ENCODE measurements at places on chromosomes 11 and 22.

GRCh38 chr11:68150037-68150436 is 28.8 kb upstream of the CHKA start:
- no peak for DNase-seq

DNA sequence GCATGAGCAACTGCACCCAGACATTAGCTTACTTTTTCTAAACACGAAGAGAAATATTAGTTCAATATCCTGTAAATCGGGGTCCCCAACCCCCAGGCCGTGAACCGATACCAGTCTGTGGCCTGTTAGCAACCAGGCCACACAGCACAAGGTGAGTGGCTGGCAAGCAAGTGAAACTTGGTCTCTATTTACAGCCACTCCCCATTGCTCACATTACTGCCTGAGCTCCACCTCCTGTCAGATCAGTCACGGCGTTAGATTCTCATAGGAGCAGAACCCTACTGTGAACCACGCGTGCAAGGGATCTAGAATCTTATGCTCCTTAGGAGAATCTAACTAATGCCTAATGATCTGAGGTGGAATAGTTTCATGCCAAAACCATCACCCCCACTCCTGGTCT is 27.8 kb upstream of the DEPDC7 start:
- DNase-seq = no peak

DNA sequence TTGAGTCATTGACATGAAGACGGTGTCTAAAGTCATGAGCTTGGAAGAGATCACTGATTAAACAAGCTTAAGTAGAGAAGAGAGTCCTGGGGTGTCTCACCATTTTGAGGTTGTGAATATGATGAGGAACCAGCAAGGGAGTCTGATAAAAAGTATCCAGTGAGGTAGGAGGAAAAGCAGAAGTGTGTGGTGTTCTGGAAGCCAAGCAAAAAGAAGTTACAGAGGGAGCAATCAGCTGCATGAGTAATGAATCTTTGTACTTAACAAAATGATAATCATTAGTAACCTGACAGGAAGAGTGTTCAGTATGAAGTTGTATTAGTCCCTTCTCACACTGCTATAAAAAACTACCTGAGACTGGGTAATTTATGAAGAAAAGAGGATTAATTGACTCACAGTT is 131.3 kb downstream of the C11orf87 start:
- no peak for DNase-seq

DNA sequence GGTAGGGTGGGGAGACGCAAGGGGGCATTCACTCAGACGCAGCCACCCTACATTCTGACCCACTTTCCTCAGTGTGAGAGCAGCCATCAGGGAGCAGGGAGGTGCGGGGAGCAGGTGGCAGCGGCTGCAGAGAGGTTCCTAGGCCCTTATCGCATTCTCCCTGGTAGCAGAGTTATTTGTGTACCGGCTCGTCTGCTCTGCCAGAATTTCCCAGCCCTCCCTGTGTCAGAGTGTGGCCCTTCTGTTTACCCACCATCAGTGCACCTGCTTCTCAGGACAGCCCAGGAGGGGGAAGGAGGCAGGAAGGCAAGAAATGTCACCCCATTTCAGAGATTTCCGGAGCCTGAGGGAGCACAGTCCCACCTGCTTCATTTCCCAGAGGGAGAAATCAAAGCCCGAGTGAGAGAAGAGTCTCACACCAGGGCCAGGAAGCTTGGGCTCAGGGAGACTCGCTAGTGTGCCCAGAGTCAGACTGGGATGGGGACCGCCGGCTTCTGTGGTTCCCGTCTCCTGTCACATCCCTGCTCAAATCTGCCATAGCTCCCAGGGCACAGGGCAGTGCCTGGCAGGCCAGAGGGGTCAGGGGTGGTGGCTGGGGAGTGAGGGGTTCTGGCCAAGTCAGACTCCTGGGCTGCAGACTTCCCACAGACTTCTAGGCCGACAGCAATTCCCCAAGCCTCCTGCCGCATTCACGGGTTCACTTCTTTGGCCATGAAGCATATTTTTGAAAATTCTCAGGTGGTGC is 49.7 kb downstream of the ARRB1 start:
- no peak for DNase-seq

DNA sequence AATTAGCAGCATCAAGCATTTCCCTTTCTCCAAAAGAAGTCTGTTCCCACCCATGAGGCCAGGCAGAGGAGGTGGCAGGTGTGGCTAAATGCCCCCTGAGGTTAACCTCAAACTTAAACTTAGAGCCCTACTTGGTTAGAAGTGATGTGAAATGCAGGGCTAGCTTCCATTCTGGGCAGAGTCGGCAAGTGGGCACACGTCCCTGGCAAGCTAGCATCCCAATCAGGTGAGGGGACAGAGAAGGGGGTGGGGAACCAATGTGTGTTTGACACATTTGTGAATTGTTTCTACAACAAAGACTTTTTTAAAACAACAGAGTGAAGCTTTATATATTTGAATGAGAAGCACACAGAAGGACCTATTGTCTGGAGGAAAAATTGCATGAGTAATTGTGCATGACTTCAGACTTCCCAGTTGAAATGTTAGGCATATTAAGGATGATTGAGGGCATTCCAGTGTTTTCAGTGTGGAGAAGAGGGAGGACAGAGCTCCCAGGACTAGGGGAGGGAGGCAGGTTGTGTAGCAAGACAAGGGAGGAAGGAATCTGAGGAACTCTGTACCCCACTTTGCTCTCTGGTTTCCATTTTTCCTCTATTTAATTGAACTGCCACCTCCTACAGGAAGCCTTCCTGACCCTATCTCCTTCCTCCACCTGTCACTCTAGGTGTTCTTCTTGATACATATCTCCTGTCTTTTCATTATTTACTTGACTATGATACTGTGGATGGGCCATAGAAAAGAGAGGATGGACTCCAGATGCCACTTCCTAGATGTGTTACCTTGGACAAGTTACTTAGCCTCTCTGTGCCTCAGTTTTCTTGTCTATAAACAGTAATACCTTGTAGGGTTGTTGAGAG is 83.3 kb upstream of the PICALM start:
- DNase-seq = no peak

DNA sequence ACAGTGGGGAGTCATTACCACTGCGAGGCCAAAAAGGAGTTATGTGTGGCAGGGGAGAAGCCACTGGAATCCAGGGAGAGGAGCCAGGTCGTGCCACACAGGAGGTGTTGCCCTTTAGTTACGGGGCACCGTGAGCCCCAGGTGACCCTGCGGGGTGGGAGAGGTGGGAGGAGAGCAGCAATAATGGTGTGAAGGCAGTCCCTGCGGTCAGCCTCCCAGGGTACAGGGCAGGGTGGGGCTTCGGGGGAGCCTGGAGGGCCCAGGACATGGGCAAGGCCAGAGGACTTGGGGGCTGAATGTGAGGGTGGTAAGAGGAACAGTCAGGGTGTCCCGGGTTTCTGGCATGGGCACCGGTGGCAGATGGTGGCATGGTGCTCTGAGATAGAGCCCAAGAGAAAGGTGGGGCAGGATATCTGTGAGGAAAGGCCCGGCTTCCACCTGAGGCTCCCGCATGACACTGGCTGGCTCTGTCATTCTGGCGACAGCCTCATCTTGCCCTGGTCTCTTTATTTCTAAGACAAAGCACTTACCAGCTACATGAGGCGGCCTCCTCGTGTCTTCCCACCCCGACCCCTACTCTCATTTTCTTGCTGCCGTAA is 82.6 kb upstream of the LMO1 start:
- DNase-seq = no peak

- no peak for DNase-seq
Observed at GRCh38 chr11:75347781-75348566, 3.5 kb downstream of the ARRB1 start.

GRCh38 chr22:20968281-20968977 is 1.4 kb downstream of the AIFM3 start:
- DNase-seq = no peak

DNA sequence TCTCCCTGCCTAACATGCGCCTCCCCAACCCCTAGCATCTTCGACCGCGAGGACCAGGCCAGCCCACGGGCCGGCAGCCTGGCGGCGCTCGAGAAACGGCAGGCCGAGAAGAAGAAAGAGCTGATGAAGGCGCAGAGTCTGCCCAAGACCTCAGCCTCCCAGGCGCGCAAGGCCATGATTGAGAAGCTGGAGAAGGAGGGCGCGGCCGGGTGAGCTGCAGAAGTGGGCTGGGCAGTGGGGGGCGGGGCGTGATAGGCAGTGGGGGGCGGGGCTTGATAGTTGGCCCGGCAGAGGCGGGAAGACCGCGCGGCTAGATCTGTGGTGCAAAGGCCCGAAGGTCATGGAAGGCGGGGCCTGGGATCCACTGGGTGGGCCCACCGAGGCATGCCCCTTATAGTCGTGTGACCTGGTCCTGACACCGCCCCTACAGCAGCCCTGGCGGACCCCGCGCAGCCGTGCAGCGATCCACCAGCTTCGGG is 8.7 kb downstream of the SELENOM start:
- DNase-seq = no peak

DNA sequence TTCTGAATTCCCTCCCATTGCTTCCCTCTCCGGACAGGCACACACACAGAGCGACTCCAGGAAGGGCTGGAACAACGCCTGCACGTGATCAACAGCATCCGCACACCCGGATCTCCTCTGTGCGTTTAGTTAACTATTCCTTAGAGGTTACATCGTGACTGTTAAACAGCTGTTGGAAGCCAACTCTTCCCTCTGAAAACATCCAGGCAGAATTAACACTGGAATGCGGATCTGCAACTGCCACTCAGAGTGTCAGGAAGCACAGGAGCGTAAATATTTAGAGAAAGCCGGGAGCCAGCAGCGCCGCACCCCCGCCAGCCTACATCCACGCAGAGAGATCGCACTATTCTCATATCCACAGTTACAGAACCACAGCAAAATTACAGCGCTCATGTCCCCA is 46.2 kb downstream of the SHANK2 start:
- DNase-seq = peak; percentile 82

- DNase-seq = no peak
Observed at GRCh38 chr22:50112151-50113118, 22.6 kb downstream of the MOV10L1 start.

DNA sequence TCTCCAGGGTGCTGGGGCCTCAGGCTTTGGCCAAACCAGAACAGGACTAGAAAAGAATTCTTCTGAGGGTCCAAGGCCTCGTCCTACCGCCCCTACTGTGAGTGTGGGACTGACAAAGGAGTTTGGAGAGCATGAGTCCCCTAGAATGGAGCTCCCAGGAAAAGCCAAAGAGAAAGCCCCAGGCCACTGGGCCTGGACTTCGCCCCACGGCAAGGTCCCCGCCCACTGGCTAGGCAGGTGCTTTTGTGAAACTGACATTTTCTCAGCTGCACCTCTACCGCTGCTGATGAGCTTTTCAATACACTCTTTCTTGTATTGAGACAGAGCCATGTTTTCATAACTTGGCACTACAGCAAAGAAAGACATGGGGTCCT is 9.7 kb upstream of the FGF3 start:
- no peak for DNase-seq

- no peak for DNase-seq
Observed at GRCh38 chr11:133123796-133124195, 408.5 kb downstream of the OPCML start.

- no peak for DNase-seq
Observed at GRCh38 chr11:79461144-79461543, 20.3 kb upstream of the TENM4 start.

DNA sequence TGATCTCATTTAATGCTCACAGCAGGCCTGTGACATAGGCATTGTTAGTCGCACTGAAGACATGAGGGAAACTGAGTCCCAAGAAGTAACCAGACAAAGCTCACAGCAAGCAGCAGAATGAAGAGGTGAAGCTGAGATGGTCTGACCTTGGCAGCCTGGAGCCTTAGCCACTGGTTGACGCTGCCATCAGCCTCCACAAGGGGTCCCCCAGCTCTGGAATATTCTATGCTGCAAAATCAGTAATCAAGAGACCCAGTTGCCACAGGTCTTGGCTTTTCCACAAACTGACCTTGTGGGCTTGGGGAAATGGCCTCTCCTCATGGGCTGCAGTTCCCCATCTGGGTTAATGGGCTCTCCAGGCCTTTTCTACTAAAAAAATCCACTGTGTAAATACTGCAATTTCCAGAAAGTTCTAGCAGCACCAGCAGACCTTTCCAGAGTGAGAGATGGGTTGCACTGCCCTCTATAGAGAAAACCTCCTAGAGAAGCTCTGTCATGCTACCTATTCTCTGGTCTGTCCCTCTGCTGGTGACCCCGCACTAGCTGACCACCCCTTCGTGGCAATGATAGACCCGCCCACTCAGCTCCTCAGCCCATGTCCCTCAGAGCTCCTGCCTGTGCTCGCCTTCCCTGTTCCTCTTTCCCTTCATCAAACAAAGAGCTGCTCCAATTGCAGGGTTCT is 22.6 kb upstream of the ISX start:
- no peak for DNase-seq

- DNase-seq = no peak
Observed at GRCh38 chr11:15932417-15932816, 423.9 kb downstream of the SOX6 start.

DNA sequence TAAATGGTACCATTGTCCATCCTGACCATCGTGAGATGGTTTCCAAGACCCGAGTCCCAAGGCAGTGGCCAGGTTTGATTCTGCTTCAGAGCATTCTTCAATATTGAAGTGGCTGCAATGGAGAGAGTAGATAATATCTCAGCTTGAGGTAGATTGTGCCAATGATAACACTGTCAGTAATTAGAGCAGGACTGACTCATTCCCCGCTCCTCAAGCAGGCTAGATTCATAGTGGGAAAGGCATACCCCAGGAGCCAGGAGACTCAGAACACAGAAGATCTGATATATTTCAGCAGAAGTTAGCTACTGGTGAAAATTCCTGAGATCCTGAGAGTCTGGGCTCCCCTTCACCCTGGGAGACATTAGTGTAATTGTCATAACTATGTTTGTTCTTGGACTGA is 55.6 kb upstream of the LARGE1 start:
- no peak for DNase-seq

GRCh38 chr11:30230714-30231113 is at the start of gene FSHB:
FSHB (plus strand) TSS chr11:30231014; CDS start chr11:30231903, 889 bp downstream.
- no peak for DNase-seq

- DNase-seq = no peak
Observed at GRCh38 chr11:25758145-25758661, 573.7 kb upstream of the ANO3 start.

- peak; percentile 91 for DNase-seq
Observed at GRCh38 chr11:4606231-4607015, 1.6 kb downstream of the TRIM68 start.

- DNase-seq = no peak
Observed at GRCh38 chr11:89067264-89067663, 1.5 kb upstream of the GRM5 start.

DNA sequence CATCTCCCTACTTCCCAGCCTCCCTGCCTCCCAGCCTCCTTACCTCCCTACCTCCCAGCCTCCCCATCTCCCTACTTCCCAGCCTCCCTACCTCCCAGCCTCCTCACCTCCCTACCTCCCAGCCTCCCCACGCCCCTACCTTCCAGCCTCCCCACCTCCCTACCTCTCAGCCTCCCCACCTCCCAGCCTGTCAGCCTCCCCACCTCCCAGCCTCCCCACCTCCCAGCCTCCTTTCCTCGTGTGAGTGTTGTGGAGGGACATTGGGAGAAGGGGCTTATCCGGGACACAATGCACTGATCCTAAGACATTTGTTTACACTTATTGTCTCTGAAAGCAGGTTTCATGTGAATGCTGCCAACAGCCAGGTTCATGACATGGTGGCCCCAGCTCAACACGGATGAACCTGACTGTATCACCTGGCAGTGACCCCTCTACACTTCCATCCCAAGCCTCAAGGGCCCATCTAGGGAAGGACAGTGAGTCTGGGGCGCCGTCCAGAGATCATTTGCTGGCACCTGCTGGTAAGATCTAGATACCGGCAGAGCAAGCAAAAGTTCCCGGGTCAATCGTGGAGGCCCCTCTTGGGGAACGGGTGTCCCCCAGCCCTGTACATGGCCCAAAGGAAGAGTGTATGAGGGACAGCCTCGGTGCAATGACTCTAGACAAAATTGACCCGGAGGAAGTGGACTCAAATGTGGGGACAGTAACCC is 34.5 kb upstream of the TH start:
- no peak for DNase-seq

Data from LNCaP clone FGC (cell line).